ENCODE measurements at places on chromosomes 16 and 17.

DNA sequence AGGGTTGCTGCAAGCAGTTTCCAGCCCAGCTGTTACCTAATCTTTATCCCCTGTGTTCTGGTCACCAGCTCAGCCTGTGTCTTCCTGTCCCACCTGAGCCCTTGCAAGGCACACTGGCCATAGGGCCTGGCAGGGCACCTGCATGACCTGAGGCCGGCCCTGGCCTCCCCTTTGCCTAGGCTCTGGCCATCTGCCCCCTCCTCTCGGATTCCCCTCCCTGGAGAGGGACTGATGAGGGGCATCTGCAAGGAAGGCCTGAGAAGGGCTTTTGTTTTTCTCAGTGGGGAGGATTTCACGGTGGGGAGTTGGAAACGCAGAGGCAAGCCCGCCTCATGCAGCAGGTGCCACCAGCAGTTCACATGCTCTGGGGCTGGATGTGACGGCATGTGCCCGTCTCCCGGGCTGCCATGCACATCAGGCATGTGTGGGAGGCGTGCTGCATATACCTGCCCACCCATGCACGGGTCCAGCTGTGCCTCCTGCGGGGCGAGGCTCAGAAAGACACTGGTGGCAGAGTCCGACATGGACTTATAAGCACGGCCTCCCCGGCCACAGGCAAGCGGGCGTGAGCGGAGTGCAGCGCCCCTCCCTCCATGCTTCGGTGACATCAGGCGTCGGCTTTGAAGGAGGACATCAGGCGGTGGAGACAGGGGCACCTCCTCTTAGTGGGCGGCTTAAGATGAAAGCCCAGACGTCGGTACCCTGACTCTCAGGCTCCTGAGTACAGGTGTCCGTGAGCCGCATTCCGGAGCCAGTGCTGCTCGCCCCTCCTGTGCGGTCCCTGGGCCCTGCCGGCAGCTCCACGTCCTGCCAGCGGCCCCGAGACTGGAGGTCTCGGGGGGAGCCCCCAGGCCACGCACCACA, 16.5 kb downstream of the ASPSCR1 start:
- no peak for DNase-seq

DNA sequence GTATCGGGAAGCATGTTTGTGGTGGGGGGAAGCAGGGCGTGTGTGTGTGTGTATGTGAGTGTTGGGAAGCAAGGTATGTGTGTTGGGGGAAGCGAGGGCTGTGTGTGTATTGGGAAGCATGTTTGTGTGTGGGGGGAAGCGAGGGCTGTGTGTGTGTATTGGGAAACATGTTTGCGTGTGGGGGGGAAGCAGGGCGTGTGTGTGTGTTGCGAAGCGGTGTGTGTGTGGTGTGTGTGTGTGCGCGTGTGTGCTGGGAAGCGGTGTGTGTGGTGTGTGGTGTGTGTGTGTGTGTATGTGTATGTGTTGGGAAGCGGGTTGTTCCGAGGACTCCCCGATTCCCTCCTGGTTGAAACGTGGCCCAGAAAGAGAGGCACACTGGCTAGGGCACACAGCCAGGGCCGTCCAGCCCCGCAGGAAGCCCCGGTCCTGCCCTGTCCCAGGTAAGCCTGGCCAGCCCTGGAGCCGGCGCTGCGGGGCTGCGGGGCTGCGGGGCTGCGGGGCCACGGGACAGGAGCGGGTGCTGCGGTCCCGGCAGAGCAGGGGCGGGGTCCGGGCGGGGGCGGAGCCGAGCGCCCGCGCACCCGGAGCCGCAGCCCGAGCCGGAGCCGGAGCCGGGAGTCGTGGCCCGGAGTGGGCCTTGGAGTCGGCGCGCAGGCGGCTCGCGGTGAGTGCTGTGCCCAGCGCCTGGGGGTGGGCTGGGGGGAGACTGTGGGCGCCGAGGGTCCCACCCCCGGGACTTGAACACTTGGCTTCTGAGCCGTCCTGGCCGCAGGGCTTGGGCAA, at the start of gene NOD2:
TSS of gene NOD2 (plus strand) at position 608 of the 783 bp plus-strand sequence. CDS start 5,890 bp downstream, outside the sequence.
- DNase-seq = peak; percentile 71

DNA sequence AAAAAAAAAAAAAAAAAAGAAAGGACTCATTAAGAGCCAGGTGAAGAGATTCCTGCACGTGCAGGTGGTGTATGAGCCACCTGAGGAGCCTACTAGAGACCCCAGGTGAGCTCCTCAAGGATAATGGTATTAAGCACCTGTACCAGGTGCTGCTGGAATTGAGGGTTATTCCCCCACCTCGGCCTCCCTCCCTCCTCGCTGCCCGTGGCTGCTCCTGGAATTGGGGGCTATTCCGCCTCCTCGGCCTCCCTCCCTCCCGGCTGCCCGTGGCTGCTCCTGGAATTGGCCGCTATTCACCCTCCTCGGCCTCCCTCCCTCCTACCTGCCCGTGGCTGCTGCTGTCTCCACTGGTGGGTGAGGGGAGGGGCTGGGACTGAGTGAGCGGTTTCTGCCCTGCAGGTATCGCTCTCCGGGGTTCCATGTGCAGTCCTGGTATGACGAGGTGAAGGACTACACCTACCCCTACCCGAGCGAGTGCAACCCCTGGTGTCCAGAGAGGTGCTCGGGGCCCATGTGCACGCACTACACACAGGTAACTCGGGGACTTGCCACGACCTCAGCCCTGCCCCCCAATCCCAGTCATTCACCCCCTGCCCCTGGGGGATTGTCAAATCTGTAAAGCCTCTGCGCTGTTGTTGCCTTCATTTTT, 29.3 kb downstream of the CRISPLD2 start:
- no peak for DNase-seq

- no peak for DNase-seq
Measured at GRCh38 chr16:19967963-19968362, 83.3 kb upstream of the GPRC5B start.

GRCh38 chr17:75315541-75316243, 26.5 kb upstream of the SLC25A19 start:
- DNase-seq = peak; percentile 27

DNA sequence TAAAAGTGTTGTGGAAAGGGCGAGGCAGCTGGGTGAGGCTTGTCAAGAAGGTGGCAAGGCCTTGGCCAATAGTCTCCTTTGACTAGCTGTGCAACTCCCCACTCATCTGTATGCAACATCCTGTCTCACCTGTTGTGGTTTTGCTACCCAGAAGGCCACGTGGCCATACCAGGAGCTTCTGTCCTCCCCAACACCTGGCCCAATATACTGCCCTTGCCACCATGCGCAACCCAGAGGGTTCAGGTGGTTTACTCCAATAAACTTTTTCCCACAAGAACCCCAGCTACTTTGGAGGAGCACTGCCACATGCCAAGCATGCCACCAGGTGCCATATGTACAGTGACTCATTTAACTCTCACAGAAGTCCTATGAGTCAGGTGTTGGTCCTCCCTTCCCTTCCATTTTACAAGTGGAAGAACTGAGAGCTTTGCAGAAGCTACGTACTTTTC, 10.2 kb downstream of the MYO19 start:
- no peak for DNase-seq

GRCh38 chr17:39092692-39093230, 58.7 kb downstream of the PLXDC1 start:
- DNase-seq = no peak

GRCh38 chr16:239948-240277, 5.3 kb downstream of the FAM234A start:
- no peak for DNase-seq

GRCh38 chr17:67594115-67594880, 123.4 kb upstream of the NOL11 start:
- no peak for DNase-seq

DNA sequence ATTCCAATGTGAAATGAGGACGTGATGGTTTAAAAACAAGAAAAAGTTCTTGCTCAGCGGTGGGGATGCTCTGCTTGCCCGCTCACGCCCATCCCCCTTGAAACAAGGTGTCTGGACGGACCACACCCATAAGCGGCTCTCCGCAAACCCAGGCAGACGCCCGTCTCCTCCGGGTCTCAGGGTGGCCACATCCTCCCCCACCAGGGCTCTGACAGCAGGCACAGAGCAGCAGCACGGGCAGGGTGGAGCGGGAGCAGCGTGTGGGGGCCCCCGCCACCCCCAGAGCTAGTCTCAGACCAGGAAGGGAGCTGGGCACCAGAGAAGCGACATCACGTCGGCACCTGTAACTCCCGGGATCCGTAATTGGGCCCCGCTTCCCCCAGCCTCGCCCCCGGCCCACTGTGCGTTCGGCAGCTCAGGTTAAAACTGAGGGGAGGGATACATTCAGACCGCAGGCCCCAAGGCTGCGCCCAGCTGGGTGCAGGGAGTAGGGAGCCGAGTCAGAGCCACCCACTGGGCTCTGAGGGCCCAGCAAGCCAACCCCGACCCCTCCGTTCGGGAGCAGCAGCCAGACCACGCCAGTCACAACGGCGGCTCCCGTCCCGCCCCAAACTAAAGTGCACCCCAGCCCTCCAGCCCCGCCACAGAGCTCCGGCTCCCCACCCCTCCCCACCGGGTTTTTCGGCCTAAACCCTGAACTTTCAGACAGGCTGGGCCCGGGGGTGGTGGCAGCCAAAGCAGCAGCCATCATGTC, 22.0 kb downstream of the CLUH start:
- peak; percentile 19 for DNase-seq

GRCh38 chr17:27319541-27320221, 25.8 kb downstream of the WSB1 start:
- no peak for DNase-seq

DNA sequence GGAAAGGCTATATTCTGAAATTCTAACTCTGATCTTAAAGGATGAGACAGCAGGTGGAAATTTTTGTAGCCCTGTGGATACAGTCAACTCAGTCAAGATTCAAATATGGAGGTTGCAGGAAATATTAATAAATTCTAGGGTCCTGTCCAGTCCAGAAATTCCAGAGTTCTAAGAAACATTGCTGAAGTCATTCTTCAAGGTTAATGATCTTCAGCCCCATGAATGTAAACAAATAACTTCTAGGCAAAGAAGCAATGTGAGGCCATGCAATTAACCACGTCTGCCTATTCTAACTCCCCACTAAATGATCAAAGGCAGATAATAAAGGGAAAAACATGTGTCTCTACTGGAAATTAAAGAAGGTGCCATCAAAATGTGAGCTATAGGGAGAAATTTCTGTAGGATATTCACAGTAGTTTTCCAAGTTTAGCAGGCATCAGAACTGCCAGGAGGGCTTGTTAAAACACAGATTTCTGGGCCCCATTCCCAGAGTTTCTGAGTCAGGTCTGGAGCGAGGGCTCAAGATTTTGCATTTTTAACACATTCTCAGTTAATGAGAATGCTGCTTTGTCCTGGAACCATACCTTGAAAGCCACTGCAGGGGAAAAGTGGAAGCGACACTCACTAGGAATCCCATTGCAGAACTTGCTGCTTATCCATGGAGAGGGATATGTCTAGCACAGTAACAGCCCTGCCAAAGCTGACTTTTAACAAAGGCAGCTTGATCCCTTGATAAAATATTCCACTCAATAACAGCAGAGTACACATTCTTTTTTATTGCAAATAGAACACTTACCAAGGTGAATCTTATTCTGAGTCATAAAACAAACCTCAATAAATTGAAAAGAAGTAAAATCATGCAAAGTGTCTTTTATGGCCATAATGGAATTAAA, 61.8 kb downstream of the DNAH3 start:
- no peak for DNase-seq

GRCh38 chr17:5237541-5238016, 2.9 kb upstream of the SCIMP start:
- peak; percentile 42 for DNase-seq

- DNase-seq = no peak
Measured at GRCh38 chr16:86219655-86220445, 290.5 kb upstream of the FOXF1 start.

DNA sequence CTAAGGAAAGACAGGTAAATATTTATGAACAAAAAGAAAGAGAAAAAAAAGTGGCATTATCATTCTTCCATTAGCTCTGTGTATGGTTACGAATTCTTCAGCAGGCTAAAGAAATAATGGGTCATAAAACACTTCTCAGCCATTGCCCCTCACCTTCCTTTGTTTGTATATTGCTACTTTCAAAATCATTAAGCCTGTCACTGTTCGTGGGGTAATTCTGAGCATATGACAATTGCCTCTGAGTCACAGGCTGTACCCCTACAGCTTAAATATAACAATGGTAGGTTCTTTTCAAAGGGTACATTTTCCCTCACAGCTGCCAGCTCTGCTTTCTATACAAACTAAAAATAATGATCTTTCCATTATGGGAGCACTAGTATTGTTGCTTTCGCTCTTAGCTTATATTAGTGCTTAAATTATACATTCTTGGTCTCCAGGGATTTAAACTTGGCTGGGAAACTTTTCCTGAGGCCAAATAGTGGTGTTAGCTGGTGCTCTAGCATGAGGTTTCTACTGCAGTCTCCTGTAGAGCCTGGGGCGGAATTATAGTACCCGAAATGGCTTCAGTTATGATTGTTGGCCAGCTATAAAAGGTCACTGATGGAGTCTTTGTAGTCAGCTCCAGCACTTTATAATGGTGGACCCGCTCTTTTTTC, 74.7 kb upstream of the CDH11 start:
- DNase-seq = no peak

DNA sequence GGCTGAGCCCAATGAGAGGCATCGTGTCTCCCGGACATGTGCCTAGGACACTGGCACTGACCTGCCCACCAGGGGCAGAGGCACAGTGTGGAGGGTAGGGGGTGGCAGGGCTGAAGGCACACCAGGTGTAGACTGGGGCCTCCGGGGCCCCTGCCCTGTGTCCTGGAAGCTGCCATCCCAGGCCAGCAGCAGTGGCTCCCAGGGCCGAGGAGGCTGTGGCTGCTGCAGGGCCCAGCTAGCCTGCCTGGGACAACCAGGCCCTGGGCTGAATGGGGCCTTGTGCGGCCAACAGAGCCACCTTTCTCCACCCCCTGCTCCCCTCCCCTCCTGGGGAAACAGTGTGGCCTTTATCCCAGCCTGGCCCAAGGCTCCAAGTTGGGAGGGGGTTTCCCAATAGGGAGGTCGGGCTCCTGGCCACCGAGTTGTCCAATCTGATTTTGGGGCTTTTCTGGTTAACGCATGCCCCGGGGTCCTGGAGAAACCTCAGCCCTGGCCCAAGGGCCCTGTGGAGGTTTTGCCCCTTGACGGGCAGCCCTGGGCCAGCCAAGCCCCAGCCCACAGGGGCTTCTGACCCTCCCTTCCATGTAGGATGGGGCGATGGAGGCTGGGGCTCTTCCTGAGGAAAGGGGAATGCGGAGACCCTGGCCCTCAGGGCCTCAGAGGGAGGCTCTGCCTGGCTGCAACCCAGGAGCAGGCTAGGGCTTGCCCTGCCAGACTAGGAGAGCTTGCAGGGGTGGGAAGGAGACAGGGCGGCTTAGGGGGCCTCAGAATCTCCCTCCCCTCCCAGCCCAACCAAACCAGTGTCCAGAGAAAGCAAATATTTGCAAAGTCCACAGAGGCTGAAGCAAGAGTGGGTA, 4.2 kb downstream of the MTSS2 start:
- no peak for DNase-seq

DNA sequence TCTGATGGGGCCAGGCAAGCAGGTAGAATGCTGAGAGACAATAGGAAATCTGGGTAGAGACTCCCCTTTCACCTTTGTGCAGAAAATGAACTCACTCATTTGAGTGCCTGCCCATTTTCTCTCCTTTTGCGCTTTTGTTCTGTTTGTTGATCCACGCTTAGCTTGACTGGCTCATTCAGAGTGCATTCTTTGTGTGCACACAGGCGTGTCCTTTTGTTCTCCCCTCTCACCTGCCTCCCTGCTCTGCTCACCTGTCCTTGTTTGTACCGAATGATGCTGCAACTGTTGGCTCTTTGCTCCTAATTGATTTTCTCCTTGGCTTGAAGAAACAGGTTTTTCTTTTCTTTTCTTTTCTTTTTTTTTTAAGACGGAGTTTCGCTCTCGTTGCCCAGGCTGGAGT, 15.8 kb downstream of the PGS1 start:
- no peak for DNase-seq

GRCh38 chr17:72931163-72931562, 161.3 kb downstream of the SLC39A11 start:
- peak; percentile 47 for DNase-seq

All from GM12891 (cell line).